ENCODE measurements at places on chromosomes 4 and X.

- DNase-seq, result no peak
Measured at GRCh38 chrX:47483306-47484268, 565 bp upstream of the ZNF41 start.

DNA sequence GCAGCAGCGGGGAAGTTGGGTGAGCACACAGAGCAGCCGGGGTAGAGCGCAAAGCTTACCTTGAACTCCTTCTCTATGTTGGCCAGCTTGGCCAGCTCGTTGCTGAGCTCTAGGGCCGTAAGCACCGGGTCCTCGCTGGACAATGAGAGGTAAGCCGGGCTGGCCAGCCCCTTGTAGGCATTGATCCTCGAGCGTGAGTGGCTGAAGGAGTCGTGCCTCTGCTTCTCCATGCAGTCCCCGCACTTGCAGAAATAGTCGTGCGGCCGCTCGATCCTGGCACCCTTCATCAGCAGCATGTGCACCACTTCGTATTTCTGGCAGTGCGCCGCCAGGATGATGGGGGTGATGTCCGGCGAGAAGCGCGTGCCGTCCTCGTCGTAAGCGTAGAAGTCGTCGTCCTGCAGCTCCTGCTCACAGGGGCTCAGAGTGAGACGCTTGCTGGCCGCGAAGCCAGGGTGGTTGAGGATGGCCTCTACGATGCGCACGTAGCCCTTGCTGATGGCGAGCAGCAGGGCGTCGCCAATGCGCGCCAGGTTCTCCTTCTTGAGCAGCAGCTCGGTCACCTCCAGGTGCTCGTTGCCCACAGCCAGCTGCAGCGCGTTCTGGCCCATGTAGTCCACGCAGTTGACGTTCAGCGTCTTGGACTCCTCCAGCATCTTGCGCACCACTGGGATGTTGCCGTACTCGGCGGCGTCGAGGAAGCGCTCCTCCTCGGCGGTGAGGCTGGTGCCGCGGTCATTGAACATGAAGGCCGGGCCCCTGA, 19.5 kb downstream of the TRPC3 start:
- no peak for DNase-seq

- no peak for DNase-seq
Measured at GRCh38 chr4:18441676-18442075, 420.1 kb upstream of the LCORL start.

GRCh38 chr4:13888112-13888511, 260.6 kb upstream of the BOD1L1 start:
- no peak for DNase-seq

GRCh38 chr4:156906325-156906724, 65.3 kb downstream of the PDGFC start:
- peak; percentile 46 for DNase-seq

GRCh38 chrX:2572740-2573139, 72.0 kb upstream of the DHRSX start:
- DNase-seq, result no peak

DNA sequence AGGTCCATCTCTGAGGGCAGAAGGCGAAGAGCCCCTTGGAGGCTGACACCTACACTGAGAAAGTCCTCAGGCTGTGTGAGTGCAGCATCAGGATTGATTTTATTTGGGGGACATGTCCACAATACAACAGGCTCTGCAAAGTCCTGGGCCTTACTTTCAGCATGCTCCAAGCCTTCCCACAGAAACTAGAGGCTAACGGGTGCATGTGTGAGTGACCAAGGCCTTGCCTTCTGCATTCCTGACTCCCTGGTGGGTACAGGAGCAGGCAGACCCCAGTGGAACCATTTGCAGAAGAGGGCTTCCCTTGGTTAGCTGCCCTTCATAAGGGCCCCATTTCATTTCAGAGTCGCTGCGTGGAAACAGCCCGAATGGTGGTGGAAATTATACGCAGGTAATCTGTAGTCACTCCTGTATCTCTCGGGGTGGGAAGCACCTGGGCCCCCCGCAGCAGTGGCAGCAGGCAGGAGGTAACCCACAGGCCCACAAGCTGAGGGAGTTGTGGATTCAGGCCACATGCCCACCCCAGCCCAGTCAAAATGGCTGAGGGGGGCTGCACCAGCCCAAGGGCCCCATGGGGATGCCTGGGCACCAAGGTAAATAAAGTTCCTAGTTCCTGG, 37.7 kb downstream of the NSG1 start:
- no peak for DNase-seq

DNA sequence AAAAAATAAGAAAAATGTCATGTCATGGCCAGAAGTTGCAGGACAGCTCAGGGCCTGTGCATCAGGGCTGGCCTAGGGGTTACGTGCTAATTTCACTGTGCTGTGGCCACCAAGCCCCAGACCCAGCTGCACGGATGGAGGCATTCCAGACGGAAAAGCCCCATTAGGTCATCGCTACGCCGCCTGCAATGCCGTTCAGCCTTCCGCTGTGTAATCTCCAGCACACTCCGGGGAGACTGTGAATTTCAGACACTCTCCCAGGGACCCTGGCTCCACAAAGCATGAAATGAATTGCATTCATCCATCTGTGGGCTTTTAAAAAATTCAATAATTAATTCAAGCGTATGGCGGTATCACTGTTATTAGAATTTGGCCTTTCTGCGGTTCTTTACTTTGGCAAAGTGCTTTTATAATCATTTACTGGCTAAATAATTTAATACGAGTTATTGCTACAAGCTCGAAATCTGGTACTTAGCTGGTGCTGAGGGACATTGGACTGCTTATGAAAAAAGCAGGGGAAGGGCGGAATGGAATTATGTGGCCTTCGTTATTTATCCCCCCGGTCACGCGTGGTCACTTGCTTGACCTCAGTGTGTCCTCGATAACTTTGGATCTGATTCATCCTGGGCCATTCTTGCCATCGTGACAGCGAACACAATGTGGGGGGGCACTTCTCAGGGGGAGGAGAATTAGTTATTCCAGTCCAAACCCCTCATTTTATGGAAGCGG, 9.0 kb upstream of the NSG1 start:
- no peak for DNase-seq

DNA sequence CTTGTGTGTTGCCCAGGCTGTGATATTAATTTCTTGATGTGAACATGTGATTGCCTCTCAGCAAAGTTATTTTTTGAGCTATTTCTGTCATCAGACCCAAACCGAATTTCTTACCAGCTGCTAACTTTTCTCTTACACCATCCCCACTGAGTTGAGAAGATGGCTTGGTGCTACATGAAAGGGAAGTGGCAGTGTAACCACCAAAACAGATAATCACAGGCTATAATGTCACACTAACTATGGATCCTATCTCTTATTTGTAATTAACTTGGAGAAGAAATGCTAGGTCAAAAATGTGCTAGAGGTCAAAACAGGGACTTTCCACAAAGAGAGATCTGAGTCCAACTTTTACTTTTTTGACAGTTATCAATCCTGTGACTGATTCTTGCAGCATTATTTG, 43.8 kb downstream of the ELOVL6 start:
- no peak for DNase-seq

Data from renal pelvis (tissue), 12 donors.